ENCODE measurements at places on chromosomes 4 and X.
A peak's percentile ranks its signal among the peaks of the same experiment; 100 is the strongest.

DNA sequence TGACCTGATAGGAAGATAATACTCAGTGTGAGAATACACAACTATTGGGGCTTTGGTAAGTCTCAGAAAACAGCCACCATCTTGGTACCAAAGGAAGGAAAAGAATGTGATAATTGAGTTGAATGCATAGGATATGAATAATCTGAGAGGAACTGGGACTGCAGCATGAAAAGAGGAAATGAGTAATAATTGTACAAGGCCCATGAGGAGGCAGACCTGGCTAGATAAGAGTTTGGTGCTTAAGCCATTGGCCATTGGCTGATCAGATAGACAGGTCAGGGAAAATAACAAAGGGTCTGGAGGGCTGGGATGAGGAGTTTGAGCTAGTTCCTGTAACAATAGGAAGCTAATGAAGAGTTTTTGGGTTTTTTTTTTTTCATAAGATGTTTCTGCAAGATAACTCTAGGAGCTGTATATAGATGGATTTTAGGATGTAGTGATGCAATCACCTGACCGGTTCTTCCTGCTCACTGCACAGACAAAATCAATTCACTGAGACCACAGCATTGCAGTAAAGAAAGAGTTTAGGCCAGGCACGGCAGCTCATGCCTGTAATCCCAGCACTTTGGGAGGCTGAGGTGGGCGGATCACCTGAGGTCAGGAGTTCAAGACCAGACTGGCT is 5.3 kb upstream of the TRMT2B start:
- DNase-seq = no peak

DNA sequence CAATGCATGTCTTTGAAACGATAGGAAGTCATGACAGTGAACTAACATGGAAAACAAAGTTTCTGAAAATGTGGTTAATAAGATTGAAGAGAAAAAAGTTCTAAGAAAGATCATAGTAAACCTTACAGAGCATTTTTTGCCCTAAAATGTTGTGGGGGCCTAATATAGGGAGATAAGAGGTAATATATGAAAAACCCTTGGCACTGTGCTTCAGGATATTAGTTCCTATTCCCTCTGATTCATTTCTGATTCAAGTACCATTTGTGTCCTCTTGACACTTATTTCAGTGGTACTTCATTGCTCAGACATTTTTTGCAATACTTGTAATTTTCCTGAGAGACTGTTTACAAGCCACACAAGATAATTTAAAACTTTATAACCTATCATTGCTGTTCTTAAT is 35.1 kb downstream of the PAQR3 start:
- DNase-seq = no peak

DNA sequence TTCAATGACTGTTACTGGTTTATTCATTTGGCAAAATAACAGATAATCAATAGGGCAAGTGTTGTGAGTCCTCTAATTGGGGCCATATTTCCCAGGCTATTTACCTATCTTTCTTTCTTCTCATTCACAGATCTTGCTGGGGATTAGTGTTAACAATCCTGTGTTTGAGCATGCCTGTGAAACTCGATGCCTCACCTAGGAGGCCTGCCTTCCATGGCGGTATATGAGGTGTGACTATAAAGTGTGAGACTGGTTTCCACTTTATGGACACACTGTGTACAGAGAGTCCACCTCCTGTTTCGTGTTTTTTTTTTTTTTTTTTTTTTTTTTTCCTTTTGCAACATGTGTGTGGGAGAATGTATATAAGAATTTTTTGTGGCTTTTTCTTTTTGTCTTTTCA is 199.3 kb downstream of the BMPR1B start:
- DNase-seq = no peak

- DNase-seq = no peak
Observed at GRCh38 chrX:102672856-102673255, 21.6 kb downstream of the GPRASP1 start.

GRCh38 chr4:3732076-3733028 is 33.8 kb upstream of the ADRA2C start:
- DNase-seq = no peak

GRCh38 chr4:120198411-120198810 is 131.8 kb upstream of the MAD2L1 start:
- no peak for DNase-seq

DNA sequence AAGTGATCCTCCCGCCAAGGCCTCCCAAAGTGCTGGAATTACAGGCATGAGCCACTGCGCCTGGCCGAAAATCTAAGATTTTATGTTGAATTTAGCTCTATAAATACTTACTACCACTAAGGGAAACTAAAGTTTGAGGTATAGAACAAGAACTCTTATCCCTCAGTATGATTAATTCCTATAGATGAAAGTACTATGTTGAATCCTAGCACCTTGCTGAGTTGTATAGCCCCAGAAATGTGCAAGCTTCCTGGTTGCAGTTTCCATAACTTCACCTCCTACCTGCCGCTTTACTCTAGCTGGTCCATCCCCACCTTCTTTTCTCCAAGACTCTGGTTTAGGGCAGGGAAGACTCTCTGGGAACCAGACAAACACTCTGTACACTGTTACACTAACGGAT is 11.8 kb upstream of the TSPAN5 start:
- DNase-seq = no peak

- DNase-seq = no peak
Observed at GRCh38 chrX:72105436-72105835, 26.3 kb downstream of the RTL5 start.

DNA sequence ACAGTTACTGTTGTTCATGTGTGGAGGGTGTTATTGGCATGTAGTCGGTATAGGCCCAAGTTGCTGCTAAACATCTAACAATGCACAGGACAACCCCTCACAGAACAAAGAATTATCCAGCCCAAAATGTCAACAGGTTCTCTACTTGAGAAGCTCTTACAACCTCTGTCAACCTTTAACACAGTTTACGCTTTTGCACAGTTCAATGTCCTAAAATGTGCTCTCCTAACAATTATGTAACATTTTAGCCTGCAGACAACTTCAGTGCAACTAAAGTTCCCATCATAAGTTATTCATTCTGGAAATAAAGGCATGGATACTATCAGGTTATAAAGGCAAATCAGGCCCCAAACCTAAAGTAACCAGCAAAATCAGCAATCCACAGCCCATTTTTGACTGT is 66.2 kb downstream of the ASB9 start:
- DNase-seq = no peak

DNA sequence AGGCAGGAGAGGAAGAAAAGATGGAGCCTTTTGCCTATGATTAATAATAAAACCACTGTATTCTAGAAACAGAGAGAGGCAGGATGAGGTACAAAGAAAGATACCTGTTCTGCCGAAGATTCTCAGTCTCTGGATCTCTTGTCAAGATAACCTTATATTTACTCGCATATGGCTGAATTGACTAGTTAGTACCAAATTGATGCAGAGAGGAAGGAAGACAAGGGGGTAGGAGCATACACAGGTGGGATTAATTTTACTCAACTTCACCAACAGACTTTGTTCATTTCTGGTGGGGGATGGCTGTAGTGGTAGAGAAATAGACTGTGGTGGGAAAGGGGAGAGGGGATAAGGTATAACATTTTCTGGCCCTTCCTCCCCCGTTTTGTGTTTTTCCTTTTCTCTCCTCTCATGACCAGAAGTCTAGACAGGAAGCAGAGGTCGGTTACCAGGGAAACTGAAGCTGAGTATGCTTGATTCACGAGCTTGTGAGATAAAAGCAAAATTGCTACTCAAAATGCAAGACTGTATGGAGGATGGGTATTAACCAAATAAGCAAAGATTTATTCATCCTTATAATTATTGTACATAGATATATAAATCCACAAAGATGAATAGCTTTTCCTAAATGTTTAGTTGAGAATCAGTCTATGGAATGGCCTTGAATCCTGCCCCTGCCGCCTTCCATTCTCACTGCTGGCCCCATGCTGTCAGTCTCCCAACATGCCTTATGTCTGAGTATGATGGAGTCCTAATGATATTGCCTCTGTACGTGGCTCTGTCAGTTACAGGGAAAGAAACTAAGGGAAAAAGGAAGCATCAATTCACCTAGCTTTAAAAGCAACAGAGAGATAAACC is 17.8 kb upstream of the PAGE2B start:
- peak; percentile 15 for DNase-seq

DNA sequence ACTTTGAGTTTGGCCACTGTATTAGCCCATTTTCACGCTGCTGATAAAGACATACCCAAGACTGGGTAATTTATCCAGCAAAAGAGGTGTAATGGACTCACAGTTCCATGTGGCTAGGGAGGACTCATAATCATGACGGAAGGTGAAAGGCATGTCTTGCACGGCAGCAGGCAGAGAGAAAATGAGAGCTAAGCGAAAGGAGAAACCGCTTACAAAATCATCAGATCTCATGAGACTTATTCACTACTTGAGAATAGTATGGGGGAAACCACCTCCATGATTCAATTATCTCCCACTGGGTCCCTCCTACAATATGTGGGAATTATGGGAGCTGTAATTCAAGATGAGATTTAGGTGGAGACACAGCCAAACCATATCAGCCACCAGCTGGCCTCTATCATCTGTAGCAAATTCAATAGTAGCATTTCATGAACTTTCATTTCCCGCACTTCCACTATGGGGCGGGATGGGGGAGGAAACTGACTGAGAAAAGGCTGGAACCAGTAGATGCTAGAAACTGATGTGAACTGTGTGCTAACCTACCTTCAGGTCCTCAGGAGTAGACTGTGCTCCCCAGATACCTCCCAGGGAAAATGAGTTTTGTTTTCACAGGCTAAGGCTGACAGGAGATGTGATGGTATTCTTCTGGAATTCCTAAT is 35.3 kb upstream of the LGI2 start:
- DNase-seq = no peak

DNA sequence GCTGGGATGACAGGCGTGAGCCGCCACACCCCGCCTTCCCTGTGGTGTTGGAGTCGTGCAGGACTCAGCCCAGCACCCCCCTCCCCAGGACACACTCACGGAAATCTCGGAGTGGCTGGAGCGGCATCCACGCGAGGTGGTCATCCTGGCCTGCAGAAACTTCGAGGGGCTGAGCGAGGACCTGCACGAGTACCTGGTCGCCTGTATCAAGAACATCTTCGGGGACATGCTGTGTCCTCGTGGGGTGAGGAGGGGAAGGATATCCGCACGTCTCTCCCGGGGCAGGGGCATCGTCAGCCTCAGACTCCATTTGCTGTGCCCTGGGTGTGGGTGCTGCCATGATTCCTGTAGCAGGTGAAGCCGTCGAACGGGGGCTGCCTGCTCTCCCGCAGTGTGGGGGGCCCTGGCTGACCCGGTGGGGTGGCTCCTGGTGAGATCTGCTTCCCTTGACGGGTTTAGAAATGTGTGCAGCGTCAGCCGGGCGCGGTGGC is 10.3 kb downstream of the PLCXD1 start:
- DNase-seq = no peak

GRCh38 chrX:78522601-78523000 is 136.5 kb downstream of the RTL3 start:
- DNase-seq = no peak

DNA sequence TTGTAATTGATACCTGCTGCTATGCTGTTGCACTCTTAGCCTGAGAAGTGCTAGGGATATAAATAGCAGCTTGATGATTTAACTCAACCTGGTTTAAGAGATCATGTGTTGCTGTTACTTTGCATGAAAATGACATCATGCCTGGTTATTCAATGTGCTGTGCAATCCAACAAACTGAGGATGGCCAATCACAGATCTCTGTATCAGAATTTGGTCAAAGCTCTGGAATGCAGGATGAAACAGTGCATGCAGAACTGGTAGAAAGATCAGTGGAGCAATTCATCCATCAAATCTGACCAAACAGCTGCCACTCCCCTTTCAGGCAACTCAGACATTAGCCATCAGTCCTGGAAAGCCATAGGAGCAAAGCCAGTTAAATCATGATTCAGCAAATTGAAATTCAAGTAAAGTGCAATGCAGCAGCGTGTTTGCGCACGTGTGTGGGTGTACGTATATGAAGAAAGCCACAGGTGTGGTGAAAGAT is 160.3 kb upstream of the RASGEF1B start:
- DNase-seq = peak; percentile 58

DNA sequence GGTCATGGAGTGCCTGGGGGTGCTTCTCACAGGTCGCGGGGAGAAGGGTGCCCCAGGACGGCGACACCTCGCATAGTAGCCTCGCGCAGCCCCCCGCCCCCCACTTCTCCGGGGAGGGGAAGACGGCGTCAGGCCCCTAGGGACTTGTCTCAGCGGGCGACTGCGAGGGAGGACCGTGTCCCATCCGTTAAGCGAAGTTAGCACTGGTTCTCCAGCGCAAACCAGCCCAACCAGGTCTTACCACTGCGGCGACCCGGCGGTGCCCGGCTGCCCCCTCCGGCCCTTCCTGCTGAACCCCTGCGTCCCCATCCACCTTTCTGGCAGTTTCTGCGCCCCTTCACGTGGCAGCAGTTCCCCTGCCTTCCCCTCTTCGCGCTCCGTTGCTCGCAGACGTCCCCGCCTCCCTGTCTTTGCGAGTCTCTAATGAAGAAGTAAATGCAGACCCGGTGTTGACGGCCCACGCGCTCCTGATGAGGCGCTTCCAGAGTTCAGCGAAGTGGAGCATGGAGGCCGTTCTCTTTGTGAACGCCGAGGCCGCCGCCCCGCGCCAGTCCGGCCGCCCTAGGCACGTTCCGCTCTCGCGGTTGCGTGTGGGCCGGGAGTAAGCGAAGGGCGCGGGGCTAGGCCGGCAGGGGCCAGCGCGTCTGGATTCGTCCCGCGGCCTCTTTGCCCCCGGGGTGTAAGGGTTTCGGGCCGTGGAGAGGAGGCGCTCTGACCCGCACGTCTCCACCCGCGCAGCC is 3.0 kb downstream of the SLIT2 start:
- DNase-seq = no peak

DNA sequence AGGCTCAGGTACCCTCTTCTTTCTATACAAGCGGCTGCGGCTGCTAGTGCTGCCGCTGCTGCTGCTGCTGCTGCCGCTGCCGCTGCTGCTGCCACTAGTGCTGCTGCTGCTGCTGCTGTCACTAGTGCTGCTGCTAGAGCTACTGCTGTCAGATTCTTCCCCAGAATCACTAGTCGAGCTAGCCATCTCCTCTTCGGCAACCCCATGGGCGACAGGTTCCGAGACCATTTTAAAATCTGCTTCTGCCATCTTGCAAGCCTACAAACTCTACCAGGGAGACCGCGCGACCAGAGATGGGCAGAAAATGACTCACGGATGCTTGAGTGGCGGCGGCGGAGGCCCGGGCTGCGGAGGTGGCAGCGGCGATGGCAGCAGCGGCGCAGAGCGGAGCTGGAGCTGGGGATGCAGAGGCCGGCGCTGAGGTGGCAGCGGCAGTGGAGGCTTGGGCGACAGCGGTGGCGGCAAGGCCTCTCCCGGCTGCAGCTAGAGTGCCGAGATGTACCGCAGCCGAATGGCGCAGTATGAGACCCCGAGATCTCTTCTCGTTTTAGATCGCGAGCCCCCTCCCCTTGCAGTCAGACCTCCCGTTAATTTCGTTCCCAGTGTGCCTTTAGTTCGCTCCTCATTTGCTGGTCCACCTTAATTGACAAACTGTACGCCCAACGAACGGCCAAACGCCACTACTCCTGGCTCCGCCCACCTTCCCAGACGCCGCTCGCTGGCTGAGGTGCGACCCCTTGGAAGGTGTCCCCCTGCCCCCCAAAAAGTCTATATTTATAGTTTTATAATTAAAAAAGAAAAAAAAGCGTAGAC is at the start of gene NAP1L3:
Gene NAP1L3 (minus strand): TSS at position 523 of the 813 bp plus-strand sequence. CDS start 274 bp downstream, at position 249.
- DNase-seq = peak; percentile 25

DNA sequence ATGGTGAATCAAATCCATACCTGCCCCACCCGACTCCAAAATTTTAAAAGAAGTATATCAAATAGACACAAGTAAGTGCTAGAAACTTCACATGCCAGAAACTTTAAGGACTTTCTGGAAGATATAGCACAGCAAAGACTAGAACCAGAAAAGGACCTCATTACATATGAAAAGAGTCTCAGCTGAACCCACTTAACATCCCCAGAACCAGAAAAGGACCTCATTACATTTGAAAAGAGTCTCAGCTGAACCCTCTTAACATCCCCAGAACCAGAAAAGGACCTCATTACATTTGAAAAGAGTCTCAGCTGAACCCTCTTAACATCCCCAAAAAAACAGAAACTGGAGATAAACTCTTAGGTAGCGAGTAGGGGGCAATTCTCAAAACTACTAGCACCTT is 32.3 kb downstream of the STPG2 start:
- no peak for DNase-seq

Measured in foreskin melanocyte (primary cell).